ENCODE measurements at places on chromosomes 12 and 14.

DNA sequence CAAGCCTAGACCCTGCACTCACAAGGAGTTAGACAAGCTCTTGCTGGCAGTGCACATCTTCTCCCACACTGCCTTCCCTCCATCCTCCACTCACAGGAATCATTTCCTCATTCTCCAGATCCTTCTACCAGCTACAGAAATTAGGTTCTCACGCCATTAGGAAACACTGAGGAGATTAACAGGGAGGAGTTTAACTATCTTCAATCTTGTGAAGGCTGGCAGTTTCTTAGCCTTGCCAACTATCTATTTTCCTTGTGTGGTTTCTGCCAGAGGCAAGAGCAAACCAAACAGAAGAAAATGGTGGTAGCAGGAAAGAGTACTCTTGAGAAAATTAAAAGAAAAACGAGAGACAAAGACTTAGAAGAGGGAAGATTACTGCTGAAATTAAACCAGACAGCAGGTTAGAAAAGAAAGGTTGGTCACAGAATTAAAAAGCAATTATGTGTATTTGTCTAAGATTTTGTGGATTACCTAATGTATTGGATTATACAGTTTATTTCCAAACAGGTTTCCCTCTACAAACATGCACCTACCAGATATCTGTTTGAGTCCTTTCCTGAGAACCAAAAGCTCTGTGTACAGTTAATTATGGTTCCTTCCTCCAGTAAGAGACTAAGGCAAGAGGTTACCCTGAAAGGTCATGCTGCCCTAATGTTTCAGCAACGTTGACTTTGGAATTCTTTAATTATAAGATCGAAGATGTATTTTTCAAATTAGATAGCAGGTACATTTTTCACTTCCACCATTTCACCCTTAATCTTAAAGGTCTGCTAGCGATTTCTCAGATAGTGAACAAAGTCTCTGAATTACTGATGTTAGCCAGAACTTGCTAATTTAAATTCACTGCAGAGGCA, 5.0 kb downstream of the RERG start:
- DNase-seq, result no peak

DNA sequence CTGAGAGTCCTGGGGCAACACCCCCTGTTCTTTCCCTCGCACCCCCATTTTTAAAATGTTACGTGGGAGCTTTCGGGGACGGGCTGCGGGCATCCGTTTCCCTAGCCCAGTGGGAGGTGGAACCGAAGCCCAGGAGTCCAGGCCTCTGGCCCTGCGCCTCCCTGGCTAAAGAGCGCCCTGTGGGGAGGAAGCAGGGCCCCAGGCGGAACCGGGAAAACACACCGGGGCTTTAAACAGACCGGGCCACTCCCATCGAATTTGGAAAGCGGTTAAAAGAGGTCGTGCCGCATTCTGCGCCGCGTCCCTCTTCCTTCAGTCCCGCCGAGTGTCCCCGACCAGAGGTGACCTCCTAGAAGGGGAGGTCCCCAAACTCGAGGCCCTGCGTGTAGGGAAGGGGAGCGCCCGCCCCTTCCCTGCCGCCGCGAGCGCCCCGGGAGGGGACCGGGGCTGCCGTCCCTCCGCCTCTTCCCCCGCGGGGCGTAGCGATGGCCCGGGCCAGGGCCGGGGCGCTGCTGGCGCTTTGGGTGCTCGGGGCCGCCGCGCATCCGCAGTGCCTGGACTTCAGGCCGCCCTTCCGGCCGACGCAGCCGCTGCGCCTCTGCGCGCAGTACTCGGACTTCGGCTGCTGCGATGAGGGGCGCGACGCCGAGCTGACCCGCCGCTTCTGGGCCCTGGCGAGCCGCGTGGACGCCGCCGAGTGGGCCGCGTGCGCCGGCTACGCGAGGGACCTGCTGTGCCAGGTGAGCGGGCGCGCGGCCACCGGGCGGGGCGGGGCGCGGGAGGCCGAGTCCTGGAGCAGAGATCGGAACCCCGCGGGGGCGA, at the start of gene HHIPL1:
Gene HHIPL1, plus strand, starts transcription at position 407 of the 822 bp plus-strand sequence. Its CDS starts 79 bp downstream, at position 486.
- DNase-seq, result no peak

DNA sequence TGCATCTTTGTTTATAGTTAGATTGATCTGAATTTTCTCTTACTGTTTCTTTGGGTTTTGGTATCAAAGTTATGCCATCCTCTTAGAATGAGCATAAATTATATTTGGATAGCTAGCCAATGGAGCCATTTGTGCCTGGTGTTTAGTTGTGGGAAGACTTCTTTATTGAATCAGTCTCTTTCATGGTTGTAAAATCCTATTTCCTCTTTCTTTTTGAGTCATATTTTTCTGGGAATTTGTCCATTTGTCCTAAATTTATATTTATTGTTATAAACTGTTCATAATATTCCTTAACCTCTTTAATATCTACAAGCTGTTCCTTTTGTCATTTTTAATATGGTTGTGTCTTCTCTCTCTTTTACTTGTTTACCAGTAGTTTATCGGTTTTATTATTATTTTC, 462.5 kb downstream of the AEBP2 start:
- no peak for DNase-seq

DNA sequence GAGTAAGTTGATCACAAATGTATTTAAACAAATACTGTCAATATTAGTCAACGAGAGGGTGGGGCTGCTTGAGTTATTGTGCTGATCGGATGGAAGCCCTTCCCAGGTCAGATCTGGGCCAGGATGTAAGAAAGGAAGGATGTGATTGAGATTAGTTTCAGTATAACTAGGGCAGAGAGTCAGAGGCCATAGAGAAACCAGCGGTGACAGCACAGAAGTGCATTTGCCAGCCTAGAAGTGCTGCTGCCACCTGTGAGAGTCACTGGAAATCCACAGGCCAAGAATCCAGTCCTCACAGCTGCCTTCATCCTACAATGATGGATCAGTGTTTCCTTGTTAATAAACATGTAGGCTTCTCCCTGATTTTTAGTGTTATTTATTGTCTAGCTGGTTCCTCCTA, 9.8 kb upstream of the FERMT2 start:
- DNase-seq, result no peak

DNA sequence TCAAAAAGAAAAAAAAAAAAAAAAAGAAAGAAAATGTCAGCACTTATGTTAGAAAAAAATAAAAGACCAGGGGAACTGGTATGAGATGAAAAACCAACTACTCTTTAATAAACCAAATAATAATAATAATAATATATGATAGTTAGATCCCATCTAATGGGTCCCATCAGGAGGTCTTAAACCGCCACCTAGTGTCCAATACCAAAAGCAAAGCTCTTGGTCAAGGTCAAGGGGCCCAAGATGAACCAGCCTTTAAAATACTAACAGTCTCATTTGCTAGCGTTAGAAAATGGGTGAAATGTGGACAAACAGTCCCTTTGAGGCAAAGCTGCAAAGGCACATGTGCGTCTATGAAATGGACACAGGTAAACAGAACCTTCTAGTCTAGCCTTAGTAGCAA, 12.3 kb downstream of the BRAP start:
- peak; percentile 33 for DNase-seq

GRCh38 chr12:58887068-58887467, 33.2 kb downstream of the LRIG3 start:
- DNase-seq, result no peak

DNA sequence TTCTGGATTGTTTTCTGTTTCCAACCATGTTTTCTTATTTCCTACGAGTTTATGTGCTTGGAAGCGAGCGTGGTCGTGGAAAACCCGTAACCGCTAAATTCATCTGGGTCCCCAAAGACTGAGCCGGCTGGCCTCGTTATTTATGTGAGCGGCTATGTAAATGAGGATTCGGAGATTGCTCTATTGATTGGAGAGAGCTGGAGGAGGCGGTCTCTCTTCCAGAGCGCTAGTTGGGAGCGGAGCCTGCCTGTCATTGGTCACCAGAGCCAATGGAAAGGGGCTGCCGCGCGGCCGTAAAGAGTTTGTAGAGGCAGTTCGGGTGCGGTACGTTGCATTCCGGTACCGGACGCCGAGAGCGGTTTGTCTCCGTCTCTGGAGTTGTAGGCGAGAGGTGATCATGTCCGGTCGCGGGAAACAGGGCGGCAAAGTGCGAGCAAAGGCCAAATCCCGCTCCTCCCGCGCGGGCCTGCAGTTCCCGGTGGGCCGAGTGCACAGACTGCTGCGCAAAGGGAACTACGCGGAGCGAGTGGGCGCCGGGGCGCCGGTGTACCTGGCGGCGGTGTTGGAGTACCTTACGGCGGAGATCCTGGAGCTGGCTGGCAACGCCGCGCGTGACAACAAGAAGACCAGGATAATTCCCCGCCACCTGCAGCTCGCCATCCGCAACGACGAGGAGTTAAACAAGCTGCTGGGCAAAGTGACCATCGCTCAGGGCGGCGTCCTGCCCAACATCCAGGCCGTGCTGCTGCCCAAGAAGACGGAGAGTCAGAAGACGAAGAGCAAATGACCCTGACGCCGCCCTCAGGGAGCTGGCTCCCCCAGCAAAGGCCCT, 29.0 kb downstream of the WBP11 start:
- peak; percentile 97 for DNase-seq

DNA sequence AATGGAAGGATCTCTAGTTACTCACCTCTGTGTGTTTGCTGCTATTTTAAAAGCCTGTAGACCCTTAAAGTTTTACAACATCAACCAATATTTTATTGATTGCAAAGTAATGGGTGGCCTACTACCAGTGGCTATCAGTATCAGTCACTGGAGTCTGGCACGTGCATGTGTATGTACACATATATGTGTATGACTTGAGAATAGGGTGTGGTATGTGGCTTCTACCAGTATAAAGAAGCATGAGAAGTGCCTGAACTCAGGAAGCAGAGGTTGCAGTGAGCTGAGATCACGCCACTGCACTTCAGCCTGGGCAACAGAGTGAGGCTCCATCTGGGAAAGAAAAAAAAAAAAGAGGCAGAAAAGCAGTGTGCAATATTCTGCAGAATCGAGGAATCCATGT, 45.5 kb upstream of the GAS2L3 start:
- DNase-seq, result no peak

GRCh38 chr12:123571343-123571813, 13.0 kb upstream of the TMED2 start:
- peak; percentile 4 for DNase-seq

- DNase-seq, result no peak
Observed at GRCh38 chr12:71266606-71267005, 108.8 kb upstream of the TSPAN8 start.

DNA sequence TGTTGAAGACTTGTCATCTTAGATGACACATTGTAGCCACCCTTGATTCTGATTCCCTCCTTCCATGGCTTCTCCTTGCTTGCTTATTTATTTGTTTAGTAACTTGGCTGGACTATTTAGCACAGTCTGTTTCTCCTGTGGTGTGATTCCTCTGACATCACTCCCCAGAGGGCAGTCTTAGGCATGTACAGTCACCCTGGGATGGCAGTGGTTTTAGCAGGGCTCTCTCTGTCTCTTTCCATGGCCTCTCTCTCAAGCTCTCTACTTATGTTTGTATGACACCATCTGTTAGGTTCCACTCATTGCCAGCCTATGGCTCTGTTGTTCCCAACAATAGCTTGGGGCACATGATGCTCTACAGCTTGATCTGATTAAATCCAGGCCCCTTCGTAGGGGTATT, 158.3 kb downstream of the ADGRD1 start:
- no peak for DNase-seq

DNA sequence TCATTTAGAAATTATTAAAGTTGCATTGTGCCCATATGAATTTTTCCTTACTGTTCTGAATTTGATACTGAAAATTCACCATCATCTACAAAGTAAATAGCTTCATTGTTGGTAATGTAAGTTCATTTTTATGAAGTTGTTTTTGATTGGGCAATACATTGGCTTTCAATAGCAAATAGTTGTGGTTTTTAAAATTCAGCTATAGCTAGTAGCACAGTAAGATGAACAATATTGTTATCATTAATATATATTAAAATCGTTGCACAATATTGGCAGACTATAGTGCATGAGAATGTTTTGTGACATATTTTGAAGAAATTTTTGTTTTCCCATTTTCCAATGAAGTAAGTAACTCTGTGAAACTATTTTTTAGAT, 575.0 kb downstream of the PRKD1 start:
- no peak for DNase-seq

DNA sequence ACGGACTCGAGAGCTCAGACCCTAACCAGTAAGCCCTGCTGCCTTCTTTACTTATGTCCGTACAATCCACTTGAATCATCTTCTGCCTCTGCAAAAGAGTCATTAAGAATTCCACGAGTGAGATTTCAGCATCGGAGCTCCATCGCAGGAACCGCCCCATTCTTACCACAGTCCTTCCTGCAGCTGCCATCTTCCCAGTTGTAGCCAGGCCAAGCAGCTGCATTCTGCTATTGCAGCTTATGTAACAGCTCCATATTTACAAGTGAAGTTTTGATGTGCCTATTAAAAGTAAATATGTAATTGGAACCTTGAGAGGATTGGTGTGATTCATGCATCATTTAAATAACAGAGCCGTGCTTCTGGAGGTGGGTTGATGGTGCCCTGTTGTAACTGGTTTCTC, 157.4 kb downstream of the KICS2 start:
- no peak for DNase-seq

GRCh38 chr14:48582938-48583337, 907.5 kb upstream of the MDGA2 start:
- DNase-seq, result no peak

- no peak for DNase-seq
Observed at GRCh38 chr14:36503771-36504741, 16.0 kb downstream of the NKX2-1 start.

DNA sequence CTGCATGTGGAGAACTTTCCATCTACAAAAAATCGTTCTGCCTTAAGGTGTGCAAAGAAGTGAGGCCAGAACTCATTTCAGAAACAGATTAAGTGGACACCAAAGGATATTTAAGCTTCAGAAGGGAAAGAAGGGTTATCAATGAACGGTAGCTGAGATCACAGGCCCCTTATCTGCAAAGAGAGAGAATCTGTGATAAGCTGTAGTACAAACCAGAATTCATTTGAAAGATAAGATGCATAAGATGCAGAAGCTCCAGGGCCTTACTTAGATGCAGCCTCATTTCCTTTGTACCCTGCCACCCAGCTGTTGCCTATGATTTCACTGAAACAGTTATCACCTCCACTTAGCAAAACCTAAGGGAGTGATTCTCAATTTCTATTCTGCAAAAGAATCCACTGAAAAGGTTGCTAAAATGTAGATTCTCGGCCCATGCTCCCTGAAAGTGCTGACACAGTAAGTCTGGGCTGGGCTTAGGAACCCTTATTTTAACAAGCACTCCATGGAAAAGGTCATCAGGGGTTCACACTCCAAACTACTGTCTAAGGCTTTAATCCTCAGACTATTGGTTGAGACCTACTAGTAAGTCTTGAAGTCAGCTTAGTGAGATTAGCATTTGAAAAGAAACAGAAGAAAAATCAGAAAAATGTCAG, 64.8 kb downstream of the HELB start:
- no peak for DNase-seq

DNA sequence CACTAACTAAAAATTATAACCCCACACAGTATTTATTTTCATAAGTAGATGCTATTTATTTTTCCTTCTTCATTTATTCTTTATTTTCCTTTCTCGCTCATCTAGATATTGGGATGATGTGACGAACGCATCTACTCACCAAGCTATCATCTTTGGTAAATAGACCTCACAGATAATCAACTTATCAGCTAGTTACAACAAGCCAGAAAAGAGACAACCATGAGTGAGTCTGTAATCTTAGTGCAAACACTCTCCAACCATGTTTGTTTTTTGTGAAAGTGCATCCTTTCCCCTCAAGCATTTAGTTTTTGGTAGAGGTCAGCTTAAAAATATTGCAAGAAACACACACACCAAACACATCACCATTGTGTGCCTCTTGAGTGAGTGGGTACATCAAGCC, 84.9 kb downstream of the SLC25A21 start:
- DNase-seq, result no peak
